Renal cortical epithelial cell (primary cell): ENCODE measurements at places on chromosomes 1 and 21. TPM values are rescaled to one million over a fixed set of nuclear protein-coding genes. Genes with fewer than 3 reads are reported as not detected.

Gene HSPB7
- 0.35 TPM in 2 replicates for total RNA-seq

Gene RUNX3
- total RNA-seq = 0.05 TPM in 1 of 2 replicates, not detected in the other

Gene GUCA2B
- not detected in 2 replicates for total RNA-seq

Gene OR2L2
- total RNA-seq = not detected in 2 replicates

Gene GPR161
- 10.4 and 20.0 TPM in 2 replicates for total RNA-seq
